Stimulated activated CD8-positive, alpha-beta memory T cell treated with anti-CD3 and anti-CD28 coated beads, Interleukin-4, amount 100 ng/mL, for 24 hours (primary cell): ENCODE measurements at places on chromosomes 5 and 9.

- no peak for DNase-seq
These were observed 102.3 kb downstream of the CCDC192 start for GRCh38 chr5:127805448-127805847.

DNA sequence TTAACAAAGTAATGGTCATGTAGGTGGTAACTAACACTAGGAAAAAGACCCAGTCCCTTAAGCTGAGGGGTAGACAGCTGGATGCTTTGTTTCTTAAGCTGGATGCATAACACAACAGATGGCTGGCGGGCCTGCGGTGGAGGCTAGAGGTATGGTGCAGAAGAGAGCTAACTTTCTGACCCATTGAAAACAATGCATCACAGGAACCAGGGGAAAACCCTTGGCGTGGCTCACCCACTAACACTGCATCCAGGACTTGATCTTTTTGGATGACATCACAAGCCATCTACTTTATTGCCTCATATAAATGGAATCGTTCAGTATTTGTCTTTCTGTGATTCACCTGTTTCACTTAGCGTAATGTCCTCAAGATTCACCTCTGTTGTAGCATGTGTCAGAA, 138.7 kb downstream of the AUH start:
- no peak for DNase-seq

DNA sequence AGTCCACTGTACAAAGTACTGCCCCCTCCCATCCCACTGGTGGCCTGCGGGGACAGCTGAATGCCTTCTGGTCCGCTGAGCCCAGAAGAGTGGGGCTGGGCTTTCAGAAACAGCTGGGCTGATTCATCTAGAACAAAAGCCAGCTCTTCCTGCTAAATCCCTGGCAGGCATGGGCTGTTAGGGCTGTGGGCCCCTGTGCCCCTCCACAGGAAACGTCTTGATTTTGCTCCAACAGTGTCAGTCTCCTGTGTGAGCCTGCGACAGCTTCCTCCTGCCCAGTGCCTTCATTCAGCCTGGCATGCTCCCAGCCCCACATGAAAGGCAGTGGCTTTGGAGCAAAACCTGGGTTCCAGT, 6.9 kb upstream of the GSN start:
- DNase-seq, result no peak

- no peak for DNase-seq
These were observed 1.6 kb downstream of the ANXA6 start for GRCh38 chr5:151155775-151156506.
